Activated naive CD8-positive, alpha-beta T cell treated with anti-CD3 and anti-CD28 coated beads, Interleukin-2, amount 10 ng/mL, durations not matched to agents 7 days and 5 days (primary cell): ENCODE measurements at places on chromosomes 6 and 20.

- H3K27ac ChIP-seq = no peak overlapping the region
- no peaks in the 10 kb centered on the region for H3K4me1 ChIP-seq
- no peaks in the 10 kb centered on the region for H3K36me3 ChIP-seq
- no peak overlapping the region for H3K4me3 ChIP-seq
- no peak for DNase-seq
- no peaks in the 10 kb centered on the region for H3K27me3 ChIP-seq
These were observed 134.2 kb upstream of the AGPAT4 start for GRCh38 chr6:161408041-161408440.

GRCh38 chr20:35742741-35743523, 872 bp upstream of the RBM39 start:
- peaks cover 36% of the 10 kb centered on the region for H3K4me1 ChIP-seq
- DNase-seq = no peak
- H3K27ac ChIP-seq = peak overlapping the region; percentile 98
- no peaks in the 10 kb centered on the region for H3K27me3 ChIP-seq

- peaks cover 16% of the 10 kb centered on the region for H3K27me3 ChIP-seq
- DNase-seq = no peak
- no peak overlapping the region for H3K4me3 ChIP-seq
These were observed 56.5 kb upstream of the TENT5A start for GRCh38 chr6:81808851-81809570.

DNA sequence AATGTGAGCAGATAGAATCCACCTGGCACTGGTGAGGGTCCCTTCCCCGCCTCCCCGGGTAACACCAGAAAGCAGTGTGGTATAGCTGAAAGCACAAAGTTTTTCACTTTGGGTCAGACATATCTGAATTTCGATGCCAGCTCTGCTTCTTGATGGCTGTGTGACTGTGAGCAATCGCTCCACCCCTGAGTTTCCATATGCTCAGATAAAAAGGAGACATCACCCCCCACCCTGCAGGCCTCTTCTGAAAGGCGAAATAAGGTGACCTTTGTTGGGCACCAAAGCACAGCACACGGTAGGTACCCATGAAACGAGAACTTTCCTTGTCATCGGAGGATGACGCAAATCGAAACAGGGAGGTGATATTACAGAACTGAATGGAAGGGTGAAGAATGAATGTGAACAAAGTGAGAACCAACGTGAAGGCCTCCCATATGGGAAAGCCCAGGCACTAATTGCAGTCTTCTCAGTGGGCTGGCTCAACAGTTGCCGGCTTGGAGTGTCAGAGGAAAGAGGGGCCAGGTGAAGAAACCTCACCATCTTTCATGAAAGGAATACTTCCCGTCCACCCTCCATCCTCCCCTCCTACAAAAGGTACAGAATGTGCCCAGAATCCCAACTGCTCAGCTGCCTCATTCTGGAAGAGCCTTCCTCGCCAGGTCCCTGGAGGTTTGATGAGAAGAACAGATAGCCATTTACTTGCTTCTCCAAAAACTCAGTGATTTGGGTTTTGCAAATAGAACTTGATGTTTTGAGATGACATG, 61.8 kb downstream of the NFATC2 start:
- H3K27ac ChIP-seq = peak overlapping the region; percentile 90
- peaks cover 84% of the 10 kb centered on the region for H3K4me1 ChIP-seq
- H3K27me3 ChIP-seq = no peaks in the 10 kb centered on the region
- peaks cover 56% of the 10 kb centered on the region for H3K36me3 ChIP-seq
- peak overlapping the region; percentile 74 for H3K4me3 ChIP-seq

DNA sequence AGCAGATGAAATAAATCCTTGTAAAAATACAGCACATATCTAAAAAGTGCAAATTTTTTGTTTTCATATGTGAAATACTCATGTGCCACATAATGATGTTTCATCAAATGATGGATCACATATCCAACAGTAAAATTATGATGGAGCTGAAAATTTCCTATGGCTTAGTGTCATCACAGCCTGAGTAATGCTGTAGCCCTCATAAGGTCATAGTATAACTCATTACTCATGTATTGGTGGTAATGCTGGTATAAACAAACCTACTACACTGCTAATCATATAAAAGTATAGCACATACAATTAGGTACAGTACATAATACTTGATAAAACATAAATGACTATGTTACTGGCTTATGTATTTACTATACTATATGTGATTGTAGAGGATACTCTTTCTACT, 12.9 kb downstream of the TSPYL1 start:
- no peak overlapping the region for H3K4me3 ChIP-seq
- peaks cover 40% of the 10 kb centered on the region for H3K36me3 ChIP-seq
- H3K27me3 ChIP-seq = no peaks in the 10 kb centered on the region
- DNase-seq = no peak
- H3K27ac ChIP-seq = no peak overlapping the region
- peaks cover 6% of the 10 kb centered on the region for H3K4me1 ChIP-seq

DNA sequence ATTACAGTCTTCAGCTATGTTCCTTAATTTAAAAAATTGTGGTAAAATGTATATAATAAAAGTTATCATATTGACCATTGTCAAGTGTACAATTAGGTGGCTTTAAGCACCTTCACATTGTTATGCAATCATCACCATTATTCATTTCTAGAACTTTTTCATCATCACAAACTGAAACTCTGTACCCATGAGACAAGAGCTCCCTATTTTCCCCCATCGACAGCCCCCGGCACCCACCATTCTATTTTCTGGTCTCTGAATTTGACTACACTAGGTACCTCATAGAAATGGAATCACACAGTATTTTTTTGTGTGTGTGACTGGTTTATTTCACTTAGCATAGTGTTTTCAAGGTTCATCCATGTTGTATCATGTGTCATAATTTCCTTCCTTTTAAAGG, 39.7 kb upstream of the FYN start:
- peaks cover 4% of the 10 kb centered on the region for H3K36me3 ChIP-seq

GRCh38 chr20:1533059-1533458, 24.4 kb downstream of the SIRPD start:
- peaks cover 5% of the 10 kb centered on the region for H3K27me3 ChIP-seq
- no peak overlapping the region for H3K4me3 ChIP-seq
- no peak for DNase-seq
- peaks cover 5% of the 10 kb centered on the region for H3K4me1 ChIP-seq
- H3K36me3 ChIP-seq = peaks cover 2% of the 10 kb centered on the region
- no peak overlapping the region for H3K27ac ChIP-seq

DNA sequence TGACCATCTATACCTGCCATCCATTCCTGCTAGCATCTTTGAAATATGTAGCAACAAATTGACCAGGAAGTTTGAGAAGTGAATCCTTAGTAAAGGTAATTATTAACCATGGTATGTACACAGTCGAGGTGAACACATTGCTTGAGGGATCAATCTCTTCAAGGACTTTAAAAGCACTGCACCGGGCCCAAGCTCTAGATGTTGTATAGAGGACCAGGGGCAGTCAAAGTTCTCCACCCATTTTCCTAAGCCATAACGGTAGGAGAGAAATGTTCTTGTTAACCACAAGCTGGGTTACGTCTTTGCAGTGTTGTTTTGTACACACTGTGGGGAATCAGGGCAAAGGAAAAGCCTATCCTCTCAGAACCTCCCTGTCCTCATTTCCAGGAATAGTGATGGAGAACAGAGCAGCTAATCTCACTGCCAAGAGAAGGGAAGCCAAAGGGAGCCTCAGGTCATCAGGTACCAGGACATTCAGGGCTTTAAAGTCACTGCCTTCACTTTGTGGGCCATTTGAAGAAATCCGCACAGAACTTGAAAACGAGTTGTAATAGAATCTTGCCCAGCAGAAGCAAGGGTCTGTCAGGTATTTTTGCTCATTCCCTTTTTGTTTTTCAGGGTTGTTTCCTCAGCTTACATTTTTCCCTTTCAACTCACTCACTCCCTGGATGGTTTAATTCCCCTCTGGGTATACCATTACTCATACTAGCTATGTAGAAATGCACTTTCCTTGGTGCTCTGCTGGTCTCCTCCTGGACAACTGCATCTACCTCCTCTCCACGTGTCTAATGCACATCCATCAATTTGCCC, 5.3 kb upstream of the PM20D2 start:
- H3K27me3 ChIP-seq = peaks cover 6% of the 10 kb centered on the region
- H3K27ac ChIP-seq = no peak overlapping the region
- no peaks in the 10 kb centered on the region for H3K36me3 ChIP-seq
- H3K4me1 ChIP-seq = peaks cover 6% of the 10 kb centered on the region
- H3K4me3 ChIP-seq = no peak overlapping the region
- no peak for DNase-seq

GRCh38 chr6:15414235-15414612, 168.4 kb downstream of the JARID2 start:
- H3K4me3 ChIP-seq = no peak overlapping the region
- H3K4me1 ChIP-seq = peaks cover 56% of the 10 kb centered on the region
- no peaks in the 10 kb centered on the region for H3K27me3 ChIP-seq
- H3K36me3 ChIP-seq = peaks cover 61% of the 10 kb centered on the region
- peak overlapping the region; percentile 10 for H3K27ac ChIP-seq
- DNase-seq = no peak

DNA sequence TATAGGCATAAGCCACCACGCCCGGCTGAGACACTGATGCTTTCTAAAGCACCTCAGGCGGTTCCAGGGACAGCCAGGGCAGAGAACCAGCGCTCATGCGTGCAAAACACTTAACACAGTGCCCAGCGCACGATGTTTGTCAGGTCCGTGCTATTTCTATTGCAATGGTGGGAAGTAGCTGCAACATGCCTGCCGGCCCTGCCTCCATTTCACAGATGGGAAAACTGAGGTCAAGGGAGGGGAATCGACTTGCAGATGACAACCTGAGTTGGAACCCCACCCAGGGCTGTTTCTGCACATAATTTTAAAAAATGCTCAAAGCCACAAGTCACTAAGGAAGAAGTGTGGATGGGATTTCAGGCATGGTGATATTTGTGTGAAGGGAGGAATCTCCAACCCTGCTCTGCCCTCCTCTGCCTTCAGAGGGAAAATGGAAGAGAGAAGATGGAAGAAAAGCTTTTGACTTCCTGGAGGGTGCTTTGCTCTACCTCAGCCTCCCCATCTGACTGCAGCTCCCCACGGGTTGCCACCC, 39.9 kb downstream of the KIAA1755 start:
- no peak overlapping the region for H3K4me3 ChIP-seq
- peaks cover 2% of the 10 kb centered on the region for H3K27me3 ChIP-seq

- no peak for DNase-seq
- H3K27ac ChIP-seq = no peak overlapping the region
- H3K36me3 ChIP-seq = no peaks in the 10 kb centered on the region
- no peaks in the 10 kb centered on the region for H3K27me3 ChIP-seq
These were observed 14.5 kb downstream of the LGSN start for GRCh38 chr6:63305277-63305676.

DNA sequence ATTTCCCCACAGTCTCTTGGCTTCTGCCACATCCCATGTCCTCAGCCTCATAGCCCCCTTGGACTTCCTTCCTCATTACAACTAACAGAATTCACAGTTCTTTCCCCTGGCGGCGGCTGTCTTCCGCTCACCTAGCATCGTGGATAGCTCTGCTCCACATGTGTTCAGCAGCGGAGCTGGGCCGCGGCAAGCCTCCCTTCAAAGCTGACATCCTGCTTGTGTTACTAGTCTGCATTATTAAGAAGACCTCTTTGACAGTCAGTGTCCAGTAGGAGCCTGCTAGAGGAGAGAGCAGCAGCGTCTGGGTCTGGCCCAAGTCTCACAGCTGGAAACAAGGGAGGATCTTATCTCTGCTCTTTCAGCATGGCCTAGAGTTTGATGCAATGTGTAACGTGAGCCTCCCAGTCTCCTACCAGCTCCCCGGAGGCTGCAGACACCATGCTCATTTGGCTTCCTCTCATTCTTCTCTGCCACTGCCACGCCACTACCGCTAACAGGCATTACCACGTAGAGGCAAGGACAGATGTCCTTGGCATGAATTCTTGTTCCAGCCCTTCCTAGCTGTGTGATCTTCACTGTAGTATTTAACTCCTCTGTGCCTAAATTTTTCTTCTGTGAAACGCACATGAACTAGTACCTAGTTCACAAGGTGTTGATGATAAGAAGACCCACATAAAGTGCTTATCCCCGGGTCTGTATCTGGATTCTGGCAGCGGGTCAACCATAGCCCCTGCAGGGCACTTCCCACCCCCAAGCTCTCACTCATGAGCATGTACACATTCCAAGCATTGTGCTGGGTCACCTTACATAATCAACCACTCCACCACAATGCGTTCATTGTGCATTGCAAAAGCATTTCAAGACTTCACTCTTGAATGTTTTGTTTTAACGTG, 107.1 kb upstream of the BACH2 start:
- peaks cover 45% of the 10 kb centered on the region for H3K4me1 ChIP-seq
- H3K4me3 ChIP-seq = peak overlapping the region; percentile 37
- H3K27ac ChIP-seq = peak overlapping the region; percentile 72
- H3K27me3 ChIP-seq = no peaks in the 10 kb centered on the region

DNA sequence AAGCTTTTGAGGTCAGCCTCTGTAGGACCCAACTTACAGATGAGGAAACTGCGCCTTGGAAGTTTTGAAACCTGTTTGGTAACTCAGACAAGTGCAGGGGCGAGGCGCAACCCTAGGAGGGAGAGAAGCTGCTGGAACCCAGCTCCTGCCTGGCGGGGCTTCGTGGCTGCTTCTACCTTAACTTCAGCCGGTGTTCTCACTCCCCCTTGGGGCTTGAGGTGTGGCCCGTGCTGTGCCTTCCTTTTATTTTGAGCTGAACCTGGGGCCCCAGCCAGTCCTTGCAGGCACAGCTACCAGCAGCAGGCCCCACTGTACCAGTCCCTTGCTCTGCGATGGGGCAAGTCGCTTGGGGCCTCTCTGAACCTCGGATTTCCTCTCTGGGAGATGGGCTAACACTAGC, 12.0 kb downstream of the RBM38 start:
- peak overlapping the region; percentile 12 for H3K27ac ChIP-seq
- DNase-seq = no peak
- H3K36me3 ChIP-seq = peaks cover 33% of the 10 kb centered on the region
- no peaks in the 10 kb centered on the region for H3K27me3 ChIP-seq

- H3K4me1 ChIP-seq = peaks cover 2% of the 10 kb centered on the region
- peaks cover 14% of the 10 kb centered on the region for H3K36me3 ChIP-seq
- H3K27me3 ChIP-seq = no peaks in the 10 kb centered on the region
- H3K27ac ChIP-seq = no peak overlapping the region
These were observed 30.5 kb downstream of the SLC9A8 start for GRCh38 chr20:49843139-49843538.

DNA sequence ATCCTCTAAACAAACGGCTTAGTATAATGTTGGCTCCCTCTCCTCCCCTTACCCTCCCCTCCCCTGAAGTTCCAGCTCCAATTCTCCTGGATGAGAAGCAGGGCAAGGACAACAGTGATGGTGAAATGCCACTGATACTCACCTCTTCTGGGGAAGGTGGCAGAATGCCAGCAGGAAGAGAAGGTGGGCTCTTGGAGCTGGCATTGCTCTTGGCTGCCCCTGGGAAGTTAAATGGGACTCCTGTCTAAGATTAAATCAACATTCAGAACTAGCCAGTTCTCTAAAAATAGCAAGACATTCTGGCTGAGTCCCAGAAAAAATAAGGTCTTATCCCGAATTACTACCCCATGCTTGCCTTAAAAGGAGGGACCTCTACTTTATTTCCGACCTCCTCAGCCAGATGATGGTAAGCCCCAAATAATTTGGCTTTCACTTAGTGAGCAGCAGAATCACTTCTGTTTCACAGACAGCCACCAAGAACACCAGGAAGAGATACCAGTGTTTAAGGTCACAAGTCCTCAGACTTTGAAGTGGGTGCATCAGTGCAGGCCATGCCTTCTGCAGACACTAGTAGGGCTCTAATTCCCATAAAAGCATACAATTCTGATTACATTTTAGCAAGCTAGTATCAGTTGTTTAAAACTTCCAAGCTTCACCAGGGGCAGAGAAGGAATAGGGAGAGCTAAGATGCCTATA, 46.0 kb upstream of the IL17A start:
- no peaks in the 10 kb centered on the region for H3K4me1 ChIP-seq
- no peaks in the 10 kb centered on the region for H3K36me3 ChIP-seq
- DNase-seq = no peak
- H3K27me3 ChIP-seq = peaks cover 46% of the 10 kb centered on the region
- no peak overlapping the region for H3K27ac ChIP-seq
